NCI-H446 (cell line): ENCODE measurements at places on chromosomes 3 and 15.

- DNase-seq: peak; percentile 33
These were observed 183.3 kb downstream of the NR1D2 start for GRCh38 chr3:24128199-24129005.

DNA sequence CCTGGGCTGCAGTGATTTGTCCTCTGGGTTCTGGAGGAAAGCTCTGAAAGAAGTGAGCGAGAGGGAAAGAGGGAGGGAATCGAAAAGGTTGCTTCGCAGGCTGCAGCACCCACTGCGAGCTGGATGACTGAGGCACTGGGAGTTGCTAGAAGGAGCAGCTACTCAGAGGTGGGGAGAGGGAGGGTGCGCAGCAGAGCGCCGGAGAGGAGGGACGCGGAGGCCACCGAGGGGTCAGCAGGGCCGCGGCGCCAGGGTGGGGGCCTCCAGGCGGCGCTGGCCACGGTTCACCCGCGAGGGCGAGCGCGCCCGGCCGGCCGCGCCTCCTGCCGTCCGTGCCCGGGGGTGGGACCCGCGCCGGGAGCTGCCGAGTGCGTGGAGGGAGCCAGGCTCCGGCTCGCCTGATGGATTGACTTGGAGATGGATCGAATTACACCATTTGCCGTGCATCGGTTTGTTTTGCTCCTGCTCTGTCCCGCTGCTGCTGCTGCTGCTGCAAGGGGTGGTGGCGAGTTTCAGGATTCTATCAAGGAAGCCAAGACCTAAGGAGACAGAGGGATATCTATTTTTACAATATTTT lies at the start of gene SEMA6D:
SEMA6D (plus strand) TSS at position 470 of the 577 bp plus-strand sequence. CDS start 42,294 bp downstream, outside the sequence.
- peak; percentile 48 for DNase-seq

GRCh38 chr3:172179680-172180399 lies 140.5 kb downstream of the FNDC3B start:
- no peak for DNase-seq

DNA sequence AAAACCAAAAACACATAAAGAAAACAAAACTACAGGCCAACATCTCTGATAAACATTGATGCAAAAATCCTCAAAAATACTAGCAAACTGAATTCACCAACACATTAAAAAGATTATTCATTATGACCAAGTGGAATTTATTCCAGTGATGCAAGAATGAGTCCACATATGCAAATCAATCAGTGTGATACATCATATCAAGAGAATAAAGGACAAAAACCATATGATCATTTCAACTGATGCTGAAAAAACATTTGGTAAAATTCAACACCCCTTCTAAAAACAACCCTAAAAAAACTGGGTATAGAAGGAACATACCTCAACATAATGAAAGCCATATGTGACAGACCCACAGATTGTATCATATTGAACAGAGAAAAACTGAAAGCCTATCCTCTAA lies 265.6 kb upstream of the DCBLD2 start:
- DNase-seq: no peak

DNA sequence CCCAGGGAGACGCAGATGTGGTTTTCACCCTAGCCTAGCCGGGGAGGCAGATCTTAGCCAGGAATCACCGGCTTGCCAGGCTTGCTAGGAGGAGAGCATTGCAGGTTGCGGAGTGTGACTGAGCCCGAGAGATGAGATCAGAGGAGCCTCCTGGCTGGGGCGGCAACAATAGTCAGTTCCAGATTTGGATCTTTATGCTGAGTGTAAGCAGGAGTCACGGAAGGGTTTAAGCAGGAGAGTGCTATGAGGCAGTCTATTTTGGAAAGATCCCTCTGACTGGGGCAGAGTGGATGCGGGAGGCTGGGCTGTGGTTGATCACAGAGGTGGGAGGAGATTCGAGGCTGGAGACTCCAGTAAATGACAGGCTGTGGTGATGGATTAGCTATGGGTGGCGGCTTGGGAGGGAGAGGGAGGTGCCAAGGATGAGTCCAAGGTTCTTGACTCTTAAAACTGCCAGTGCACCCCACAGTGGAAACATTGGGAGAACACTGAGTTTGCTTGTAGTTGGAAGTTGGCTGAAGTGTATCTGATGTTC lies 10.4 kb upstream of the BAHD1 start:
- peak; percentile 19 for DNase-seq

- DNase-seq: no peak
These were observed 58.4 kb upstream of the POLG start for GRCh38 chr15:89393056-89393455.

DNA sequence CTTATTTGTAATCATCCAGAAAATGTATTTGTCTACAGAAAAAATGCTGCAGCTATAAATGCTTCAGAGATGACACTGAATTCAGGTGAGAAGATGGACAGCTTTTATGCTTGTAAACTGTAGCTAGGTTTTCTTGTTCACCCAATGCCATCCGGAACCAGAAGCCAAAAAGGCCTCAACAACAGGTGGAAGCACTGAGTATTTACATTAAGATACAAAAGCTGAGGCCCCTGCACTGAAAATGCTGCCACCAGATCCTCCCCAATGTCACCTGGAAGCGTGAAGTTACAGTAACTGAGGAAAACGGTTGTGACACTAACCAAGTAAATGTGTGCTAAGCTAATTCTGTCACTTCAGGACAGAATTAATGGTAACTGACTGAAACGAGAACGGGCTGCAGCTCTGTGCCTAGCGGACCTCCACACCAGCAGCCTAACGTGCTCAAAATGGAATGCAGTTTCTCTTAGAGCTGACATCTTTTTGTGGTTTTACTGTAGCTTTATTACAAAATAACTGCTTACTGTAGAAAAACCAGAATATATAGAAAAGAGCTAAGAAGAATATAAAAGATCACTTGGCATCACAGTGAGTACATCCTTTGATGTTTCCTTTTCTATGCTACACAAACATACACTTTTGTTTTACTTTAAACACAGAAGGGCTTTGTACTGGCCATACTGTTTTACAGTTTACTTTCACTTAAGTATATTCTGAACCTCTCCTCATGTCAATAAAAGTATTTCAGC lies 7.6 kb downstream of the CHSY1 start:
- DNase-seq: no peak

DNA sequence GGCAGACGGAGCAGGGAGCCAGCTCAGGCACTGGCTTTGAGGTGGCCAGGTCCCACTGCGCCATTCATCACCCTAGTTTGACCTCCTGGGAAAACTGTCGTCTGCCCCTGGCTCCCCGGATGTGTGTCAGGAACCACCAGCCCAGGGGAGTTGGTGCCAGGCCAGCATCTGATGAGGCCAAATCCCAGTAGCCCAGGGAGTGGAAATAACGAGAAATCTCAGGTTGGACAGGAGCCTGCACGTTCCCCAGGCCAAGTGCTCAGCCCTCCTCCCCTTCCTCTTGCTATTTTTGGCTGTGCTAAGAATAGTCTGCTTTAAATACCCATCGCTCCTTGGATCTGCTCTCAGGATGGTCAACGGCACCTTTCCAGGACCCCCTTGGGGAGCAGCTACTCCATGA lies 93.1 kb upstream of the RPL32 start:
- peak; percentile 3 for DNase-seq

DNA sequence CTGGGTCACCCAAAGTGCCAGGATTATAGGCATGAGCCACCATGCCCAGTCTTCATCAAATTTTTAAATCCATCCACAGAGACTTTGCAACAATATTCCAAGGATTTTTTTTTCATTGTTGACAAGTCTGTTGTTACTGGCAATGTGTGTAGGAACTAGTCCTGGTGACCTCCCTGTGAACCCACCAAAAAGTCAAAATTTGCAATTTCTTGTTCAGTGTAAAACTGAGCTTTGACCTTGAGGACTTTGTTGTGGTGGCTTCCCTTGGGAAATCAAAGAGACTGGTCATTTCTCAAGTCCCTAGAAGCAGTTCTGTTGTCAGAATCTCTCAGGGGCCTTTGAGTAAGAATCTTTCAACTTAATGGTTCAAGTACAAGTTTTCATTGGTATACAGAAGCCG lies 36.9 kb upstream of the COL8A1 start:
- no peak for DNase-seq

DNA sequence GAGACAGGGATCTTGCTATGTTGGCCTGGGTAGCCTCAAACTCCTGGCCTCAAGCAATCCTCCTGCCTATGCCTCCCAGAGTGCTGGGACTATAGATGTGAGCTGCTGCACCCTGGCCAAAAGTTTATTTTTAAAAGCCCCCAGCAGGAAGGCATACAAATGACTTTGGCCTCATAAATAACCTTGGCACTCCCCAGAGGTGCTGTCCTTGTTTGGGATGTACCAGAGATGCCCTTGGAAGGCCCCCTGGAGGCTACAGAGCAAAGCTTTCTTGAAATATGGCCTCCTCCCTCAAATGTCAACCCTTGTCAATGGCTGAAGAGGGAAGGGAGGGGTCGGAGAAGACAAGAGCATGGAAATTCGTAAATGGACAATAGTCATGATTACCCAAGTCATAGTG lies 14.0 kb upstream of the RTP3 start:
- no peak for DNase-seq

- no peak for DNase-seq
These were observed 28.6 kb upstream of the PLXNA1 start for GRCh38 chr3:126954141-126954842.

- no peak for DNase-seq
These were observed 39.1 kb downstream of the ABHD5 start for GRCh38 chr3:43729707-43730414.

GRCh38 chr3:190224863-190225692 lies 97.2 kb downstream of the CLDN1 start:
- DNase-seq: no peak

- DNase-seq: no peak
These were observed 38.6 kb upstream of the CSPG4 start for GRCh38 chr15:75751116-75751875.

DNA sequence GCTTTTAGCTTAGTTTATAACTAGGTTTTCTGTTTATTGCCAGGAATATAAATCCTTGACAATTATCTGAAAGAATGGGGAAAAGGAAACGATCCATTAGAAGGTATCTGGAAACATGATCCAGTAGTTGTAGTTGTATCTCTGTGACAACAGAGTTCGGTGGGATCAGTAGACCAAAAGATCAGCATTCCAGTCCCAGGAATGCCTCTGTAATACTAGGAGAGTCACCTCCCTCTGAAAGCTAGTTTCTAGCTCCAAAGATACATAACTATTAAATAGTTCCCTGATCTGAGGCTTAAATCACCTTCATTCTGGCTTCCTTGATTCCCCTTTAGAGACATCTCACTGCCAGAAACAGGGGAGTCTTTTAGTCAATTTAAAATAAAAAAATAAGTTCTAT lies 34.1 kb downstream of the MB21D2 start:
- no peak for DNase-seq

- DNase-seq: no peak
These were observed 38.8 kb downstream of the SATB1 start for GRCh38 chr3:18386274-18386890.

GRCh38 chr15:73996939-73997338 lies 2.4 kb downstream of the PML start:
- DNase-seq: no peak

DNA sequence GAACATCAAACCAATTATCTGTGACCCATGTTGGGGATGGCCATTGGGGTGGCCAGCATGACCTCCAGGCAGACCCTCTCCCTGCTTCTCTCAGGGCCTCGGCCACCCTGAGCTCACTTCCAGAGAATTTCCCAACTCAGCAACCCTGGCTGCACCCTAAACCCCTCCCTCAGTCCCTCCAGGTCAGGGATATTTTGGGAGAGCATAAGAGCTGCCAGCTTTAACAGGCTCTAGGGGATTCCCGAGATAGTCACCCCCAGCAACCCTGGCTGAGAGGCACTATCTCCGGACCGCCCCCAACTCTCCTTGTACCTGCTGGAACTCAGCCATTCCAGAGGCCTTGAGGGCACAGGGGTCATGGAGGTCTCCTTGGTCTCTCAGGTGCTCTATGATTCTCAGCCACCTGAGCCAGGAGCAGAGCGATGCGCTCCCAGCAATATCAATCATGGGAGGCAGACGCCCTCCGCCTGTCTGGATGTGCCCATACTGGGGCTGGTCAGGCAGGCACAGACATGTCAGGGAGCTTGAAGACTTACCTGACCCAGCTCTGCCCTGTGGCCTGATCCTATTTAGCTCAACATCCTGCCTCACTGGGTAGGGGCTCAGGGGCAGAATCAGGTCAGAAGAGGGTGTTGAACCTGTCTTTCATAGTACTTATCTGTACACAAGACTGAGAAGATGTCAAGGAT lies 34.9 kb upstream of the CILP start:
- DNase-seq: no peak

DNA sequence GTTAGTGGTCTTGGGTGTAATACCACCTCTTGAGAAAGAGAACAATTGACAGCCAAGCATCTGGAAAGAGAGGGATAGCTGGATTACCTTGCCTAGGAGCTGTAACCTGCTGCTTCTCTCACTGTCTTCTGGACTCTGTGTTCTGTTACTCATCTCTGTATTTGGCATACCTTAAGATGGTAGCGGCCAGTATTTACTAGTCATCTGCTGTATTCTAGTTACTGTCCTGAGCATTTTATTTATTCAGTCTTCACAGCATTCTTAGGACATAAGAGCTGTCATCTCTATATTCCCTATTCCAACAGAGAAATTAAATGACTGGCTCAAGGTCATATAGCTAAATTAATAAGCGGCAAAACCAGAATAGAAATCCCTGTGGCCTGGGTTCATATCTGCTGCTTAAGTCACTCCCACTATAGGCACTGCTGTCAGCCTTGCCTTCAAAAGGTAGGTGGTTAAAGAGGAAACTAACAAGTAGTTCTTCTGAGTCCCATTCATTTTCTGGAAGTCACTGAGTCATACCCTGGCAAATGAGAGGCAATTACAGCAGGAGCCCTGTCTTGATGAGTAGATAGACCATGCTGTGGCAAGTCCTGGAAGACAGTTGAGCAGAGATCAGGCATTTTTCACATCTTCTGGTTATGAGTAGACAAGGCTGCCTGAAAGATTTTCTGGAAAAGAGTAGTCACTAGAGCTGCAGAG lies 68.2 kb downstream of the RAB7A start:
- DNase-seq: no peak

DNA sequence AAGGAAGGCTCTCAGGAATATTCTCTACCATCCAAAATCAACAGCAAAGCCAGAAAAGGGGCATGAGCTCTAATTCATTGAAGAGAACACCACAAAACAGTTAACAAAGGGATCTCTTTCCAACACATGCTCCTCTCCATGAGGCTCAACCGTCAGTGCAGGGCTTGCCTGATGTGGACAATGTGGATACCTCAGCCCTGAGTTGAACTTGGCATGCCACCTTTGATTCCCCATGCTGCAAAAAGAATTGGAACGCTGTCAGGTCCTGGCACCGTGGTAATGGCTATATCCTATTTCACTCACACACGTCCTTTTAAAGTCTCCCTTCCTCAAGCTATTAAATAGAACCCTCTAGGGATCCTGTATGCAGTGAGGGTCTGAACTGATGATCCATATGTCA lies 30.7 kb upstream of the IP6K2 start:
- peak; percentile 33 for DNase-seq

GRCh38 chr3:150116196-150116595 lies 145.5 kb upstream of the PFN2 start:
- DNase-seq: no peak

GRCh38 chr3:19457449-19457848 lies 309.1 kb downstream of the KCNH8 start:
- DNase-seq: no peak
